Activated naive CD4-positive, alpha-beta T cell treated with Interleukin-2 at 50 U/mL for 16 hours (primary cell): ENCODE measurements at places on chromosomes 12 and 14.

GRCh38 chr12:29429999-29430715, 49.2 kb upstream of the ERGIC2 start:
- no peak for DNase-seq

- no peak for DNase-seq
These were observed 83.8 kb upstream of the DUSP6 start for GRCh38 chr12:89436062-89436461.

DNA sequence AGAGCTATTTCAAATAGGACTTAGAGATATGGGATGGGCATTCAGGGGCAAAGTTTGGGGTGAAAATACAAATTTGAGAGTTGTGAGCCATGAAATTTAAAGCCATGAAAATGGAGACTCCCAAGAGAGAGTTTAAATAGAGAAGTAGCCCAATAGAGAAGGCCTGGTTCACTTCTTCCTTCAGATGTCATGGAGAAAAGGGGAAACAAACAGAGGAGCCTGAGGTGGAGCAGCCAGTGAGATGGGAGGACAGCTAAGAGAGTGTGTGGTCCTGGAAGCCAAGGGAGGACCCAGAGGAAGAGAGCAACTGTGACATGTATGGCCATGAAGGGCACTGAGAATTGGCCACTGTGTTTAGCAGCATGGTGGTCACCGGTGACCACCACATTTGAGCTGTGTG, 12.3 kb upstream of the DYNLL1 start:
- DNase-seq, result no peak

GRCh38 chr14:100902295-100903133, 1.0 kb downstream of the RTL1 start:
- DNase-seq, result no peak

DNA sequence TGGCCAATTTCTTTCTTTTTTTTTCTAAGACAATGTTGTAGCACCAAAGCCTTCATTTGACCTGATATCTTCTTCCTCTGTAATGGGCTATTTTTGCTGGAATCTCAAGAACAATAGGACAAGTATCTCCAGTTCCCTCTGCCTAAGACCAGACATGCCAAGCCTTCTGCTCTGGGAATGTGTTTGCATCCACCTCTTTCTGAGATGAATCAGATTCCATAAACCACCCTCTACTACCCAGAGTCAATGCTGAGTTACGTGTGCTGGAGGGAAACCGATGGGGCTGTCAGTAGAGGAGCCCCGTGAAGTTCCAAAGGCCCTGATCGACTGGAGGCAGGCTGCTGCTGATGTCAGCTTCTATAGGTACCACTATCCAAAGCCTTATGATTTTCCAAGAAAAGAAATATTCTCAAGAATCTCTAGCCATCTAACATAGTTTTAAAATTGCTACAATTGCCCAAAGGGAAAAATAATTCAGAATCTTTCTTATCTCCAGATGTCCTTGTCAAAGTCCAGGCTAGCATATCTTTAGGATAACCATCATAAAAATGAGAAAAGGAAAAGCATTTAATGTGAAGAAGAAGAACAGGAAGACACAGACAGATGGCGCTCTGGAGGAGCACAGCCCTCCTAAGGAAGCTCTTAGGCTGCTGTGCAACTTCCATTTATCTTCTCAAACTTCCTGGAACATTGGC, 101.9 kb downstream of the SLC8A3 start:
- no peak for DNase-seq

- no peak for DNase-seq
These were observed 268.1 kb downstream of the IPO8 start for GRCh38 chr12:30427555-30427954.

DNA sequence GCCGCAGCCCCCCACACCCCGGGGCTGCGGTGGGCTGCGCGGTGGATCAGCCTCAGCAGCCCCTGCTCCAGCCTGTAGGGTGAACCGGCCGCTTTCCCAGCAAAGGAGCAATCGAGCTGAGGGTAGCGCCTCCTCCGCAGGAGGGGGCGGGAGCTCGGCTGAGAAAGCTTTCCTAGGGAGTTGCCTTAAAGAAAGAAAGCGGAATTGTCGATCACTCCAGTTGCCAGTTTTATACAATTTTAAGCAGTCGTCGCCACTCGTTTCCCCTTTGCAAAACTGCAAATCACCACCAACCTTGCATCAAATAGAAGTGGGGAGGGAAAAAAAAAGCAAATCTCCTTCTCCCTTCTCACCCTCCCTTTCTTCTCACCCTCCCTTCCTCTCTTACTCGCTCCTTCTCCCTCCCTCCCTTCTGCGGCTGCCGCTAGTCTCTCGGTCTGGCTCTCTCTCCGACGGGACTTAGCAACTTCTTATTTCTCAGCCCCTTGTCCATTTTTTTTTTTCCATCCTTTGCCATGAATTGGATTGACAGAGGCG, at the start of gene PDE3A:
Gene PDE3A, plus strand, starts transcription at position 424 of the 537 bp plus-strand sequence. CDS start 748 bp downstream, outside the sequence.
- DNase-seq, result no peak

- DNase-seq, result no peak
These were observed 63.3 kb upstream of the PRKD1 start for GRCh38 chr14:29990993-29991392.

DNA sequence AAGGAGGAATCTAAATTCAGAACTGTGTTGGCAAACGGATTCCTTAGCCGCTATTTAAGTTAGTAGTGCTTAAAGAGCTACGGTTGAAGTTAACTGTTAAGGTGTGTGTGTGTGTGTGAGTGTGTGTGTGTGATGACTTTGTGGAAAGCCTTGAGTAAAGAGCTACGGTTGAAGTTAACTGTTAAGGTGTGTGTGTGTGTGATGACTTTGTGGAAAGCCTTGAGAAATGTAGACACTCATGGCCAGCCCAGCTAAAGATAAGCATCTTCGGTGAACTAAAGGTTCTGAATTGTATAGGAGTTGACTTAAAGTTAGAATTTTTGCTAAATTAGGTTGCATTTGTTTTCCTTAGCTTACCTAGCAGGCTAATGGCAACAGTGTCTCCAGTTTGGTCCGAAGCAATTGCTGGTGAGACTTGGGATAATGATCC, 1.4 kb downstream of the KTN1 start:
- DNase-seq, result no peak

GRCh38 chr12:128848371-128848770, 4.9 kb upstream of the GLT1D1 start:
- no peak for DNase-seq

- DNase-seq, result no peak
These were observed 759.2 kb upstream of the LRFN5 start for GRCh38 chr14:40847480-40847879.

DNA sequence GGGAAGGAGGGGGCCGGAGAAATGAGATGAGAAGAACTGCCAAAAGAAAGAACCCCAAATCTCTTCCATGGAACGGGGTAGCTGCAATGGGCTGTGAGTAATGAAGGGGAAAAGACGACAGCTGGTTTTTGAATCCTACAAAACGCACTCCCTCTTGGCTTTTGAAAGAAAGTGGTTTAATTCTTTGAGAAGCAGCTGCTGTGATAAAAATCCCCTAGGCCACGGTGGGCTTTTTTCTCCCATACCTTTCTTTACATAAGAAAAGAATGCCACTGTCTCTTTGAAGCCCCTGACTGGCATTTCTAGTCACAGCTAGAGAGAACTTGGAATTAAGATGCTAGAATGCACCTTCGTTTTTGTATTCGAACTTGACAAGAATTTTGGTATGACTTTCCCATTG, 486.1 kb downstream of the GLT1D1 start:
- no peak for DNase-seq

DNA sequence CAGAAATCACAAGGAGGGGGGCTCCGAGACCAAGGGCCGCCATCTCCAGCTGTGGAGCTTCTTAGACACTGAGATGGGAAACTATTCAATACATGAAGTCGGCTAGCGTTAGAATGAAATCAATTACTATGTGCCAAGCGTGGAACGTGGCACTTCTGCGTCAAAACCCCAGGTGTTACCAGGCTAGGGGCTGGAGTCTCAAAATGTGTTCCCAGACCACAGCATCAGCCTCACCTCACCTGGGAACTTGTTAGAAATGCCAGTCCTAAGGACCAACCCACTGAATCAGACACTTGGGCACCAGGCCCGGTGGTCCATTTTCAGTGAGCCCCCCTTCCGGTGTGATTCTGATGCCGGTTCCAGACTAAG, 5.0 kb upstream of the SETD1B start:
- DNase-seq, result no peak

DNA sequence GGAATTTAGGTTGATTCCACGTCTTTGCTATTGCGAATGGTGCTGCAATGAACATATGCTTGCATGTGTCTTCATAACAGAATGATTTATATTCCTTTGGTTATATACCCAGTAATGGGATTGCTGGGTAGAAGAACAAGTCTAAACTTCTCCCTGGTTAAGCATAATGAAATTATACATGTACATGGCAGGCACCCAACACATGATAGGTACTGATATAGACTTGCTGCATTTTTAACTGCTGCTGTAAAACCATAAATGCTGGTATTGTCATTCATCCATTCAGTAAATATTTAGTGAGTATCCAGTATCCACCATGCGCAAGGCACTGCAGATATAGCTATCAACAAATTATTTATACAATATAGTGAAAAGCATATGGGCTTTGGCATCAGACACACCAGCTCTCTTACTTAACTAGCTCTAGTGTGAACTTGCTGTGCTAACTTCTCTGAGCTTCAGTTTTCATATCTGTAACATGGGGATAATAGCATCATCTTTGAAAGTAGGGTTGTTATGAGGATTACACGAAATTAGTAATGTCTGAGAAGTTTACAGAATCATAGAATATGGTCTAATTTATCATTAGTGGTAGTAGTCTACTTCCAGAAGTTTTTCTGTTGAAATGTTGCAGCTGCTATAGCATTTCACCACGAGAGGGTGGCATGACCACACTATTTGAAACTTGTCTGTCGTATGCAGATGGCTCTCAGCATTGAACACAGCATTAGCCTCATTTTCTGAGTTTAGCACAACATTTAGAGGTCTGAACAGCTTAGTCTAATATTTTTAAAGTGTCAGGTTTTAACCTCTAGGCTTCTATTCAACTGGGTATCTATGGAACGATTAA, 32.0 kb upstream of the SEL1L start:
- DNase-seq, result peak; percentile 17

DNA sequence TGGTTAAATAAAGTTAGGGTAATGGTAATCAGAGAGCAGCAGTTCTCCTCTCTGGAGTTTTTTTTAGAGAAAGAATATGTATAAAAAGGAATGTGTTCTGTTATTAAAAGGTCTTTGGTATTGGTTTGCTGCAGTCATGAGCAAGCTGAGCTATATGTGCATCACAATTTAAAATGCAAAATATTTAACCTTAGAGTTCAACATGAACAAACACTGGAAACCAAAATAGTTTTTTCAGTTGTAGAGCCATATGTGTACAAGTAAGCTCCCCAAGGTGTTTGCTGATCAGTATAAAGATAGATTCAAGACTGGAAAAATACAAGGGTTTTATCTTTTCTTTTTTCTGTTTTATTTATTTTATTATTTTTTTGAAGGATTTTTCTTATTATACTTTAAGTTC, 245.0 kb downstream of the NUBPL start:
- no peak for DNase-seq

DNA sequence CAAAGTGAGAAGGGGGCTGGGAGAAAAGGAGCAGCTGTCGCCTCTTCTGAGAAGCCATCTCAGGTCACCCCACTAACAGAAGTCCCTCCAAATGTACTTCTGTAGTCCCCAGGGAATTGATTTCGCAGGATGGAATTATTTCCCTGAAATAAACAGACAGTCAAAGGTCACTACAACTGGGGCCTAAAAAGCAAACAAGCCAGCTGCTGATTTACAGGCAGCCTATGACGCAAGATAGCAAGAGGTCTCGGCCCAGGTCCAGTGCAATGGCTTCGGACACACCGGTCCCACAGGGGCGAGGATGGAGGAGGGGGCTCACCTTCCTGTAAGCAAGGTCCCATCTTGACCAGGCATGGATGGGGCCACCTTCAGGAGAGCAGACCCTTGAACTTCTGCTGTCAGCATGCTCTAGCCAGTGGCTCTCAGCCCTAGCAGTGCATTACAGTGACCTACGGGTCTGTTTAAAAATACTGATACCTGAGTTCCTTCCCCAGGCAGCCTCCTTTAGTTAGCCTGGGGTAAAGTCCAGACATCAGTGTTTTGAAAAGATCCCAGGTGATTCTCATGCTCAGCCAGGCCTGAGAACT, 18.1 kb downstream of the NUAK1 start:
- DNase-seq, result no peak

- DNase-seq, result no peak
These were observed 12.0 kb downstream of the CFAP73 start for GRCh38 chr12:113161415-113162016.
